ENCODE measurements at places on chromosomes 1 and 21. TPM values are rescaled to one million over a fixed set of nuclear protein-coding genes. Genes with fewer than 3 reads are reported as not detected.
A peak's percentile ranks its signal among the peaks of the same experiment; 100 is the strongest.

DNA sequence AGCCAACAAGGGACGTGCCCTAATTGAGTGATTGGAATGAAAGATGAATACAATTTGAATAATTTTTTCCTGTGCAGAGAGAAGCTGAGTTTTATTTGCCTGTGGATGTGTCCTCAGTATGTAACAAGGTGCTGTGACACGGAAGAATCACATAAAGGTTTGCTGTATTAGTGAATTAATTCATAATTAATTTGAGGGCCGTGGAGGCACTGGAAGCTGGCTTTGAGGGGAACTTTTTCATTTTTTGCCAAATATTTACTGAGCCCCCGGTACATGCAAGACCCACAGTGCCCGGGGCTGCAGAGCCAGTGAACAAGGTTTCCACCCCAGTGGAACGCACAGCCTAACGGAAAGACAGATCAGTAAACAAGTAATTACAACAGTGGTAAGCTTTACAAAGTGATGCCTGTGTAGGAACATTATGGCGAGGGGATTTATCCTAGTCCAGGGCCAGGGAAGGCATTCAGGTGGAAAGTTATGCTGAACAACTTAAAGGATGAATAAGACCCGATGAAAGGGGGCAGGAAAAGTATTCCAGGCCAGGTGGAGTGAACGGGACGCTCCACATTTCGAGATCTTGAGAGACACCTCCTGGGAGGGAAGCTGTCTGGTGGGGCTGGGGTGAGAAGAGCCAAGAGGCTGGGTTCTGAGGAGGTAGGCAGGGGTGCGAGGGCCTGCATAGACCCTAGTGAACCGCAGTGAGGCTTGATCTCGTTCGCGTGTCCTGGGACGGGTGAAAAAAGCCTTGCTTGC is 773 bp upstream of the RCC2 start:
- DNase-seq, result no peak

DNA sequence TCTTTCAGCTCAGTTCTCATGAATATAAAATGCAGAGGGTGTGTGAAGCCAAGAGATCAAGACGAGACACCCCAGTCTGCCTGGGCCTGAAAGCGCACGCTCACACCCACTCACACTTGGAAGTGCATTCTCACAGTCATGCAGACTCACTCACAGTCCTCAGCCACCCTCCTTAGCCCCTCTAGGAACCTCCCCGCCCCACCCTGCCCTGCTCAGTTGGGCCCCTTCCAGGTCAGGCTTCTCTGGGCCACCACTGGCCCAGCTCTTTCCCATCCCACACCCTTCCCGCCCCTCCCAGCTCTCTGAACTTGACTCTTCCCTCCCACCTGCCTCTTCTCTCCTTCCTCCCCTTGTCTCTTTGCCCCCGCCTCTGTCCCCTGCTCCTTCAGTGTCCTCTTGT is 93.8 kb downstream of the EPHB2 start:
- DNase-seq, result peak; percentile 30

GRCh38 chr21:22904385-22904784 is 1906.2 kb downstream of the NCAM2 start:
- DNase-seq, result no peak

- DNase-seq, result peak; percentile 43
These were observed 43.6 kb upstream of the PDE9A start for GRCh38 chr21:42609811-42610210.

GRCh38 chr1:228279011-228279721 is 71.3 kb downstream of the OBSCN start:
- no peak for DNase-seq

DNA sequence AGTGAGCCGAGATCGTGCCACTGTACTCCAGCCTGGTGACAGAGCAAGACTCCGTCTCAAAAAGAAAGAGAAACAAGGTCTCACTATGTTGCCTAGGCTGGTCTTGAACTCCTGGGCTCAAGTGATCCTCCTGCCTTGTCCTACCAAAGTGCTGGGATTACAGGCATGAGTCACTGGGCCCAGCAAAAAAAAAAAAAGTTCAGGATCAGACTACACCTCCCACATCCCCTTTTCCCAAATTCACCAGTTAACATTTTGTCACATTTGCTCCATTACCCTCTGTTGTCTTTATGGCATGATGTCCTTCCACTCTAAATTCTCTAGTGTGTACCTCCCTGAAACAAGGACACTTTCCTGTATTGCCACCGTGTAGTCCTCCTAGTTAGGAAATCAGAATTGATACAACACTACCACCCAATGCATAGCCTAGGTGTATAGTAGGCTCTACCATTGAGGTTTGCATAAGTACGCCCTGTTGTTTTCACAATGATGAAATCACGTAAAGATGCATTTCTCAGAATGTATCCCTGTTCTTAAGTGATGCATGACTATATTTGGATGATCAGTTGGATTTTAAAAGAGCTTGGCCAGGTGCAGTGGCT is 10.7 kb downstream of the SPEN start:
- DNase-seq, result no peak

The RHCE gene
- 0.65 TPM for total RNA-seq

GRCh38 chr1:44507490-44508396 is 102.7 kb downstream of the RNF220 start:
- DNase-seq, result no peak

DNA sequence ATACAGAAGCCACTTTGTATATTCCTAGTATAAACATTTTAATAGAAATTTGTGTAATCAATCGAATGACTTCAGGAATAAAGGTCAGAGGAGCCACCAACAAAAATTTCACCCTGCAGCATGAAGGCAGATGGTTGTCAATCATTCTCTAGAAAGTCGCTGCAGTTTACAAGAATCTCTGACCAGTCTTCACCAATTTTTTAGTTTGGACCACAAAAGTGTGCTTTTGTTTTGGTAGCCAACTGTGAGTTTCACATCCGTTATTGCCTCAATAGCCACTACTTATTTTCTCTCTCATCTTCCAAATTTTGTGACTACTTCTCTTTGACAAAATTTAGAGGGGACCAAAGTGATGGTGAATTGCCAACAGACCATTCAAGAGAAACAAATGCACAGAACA is 1155.6 kb downstream of the AMY1C start:
- no peak for DNase-seq

The INSRR gene
- total RNA-seq, result not detected

DNA sequence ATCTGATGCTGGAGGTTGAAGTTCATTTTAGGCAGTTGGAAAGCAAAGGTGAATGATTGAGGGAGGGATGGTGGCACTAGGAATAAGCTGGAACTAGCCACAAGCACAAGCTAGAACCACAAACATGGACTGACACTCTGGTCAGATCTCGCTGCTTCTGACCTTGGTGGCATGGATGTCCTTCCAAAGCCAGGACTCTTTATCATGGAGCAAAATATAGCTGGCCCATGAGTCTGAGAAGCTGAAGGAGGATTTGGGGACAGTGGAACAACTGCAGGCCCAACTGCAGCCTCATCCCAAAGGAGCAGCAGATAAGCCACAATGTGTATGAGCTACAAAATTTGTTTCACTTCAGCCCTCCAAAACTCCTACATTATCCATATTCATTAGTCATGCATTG is 35.5 kb downstream of the SRSF11 start:
- DNase-seq, result no peak

All from Daoy (cell line).